ENCODE measurements at places on chromosomes 5 and 9.

DNA sequence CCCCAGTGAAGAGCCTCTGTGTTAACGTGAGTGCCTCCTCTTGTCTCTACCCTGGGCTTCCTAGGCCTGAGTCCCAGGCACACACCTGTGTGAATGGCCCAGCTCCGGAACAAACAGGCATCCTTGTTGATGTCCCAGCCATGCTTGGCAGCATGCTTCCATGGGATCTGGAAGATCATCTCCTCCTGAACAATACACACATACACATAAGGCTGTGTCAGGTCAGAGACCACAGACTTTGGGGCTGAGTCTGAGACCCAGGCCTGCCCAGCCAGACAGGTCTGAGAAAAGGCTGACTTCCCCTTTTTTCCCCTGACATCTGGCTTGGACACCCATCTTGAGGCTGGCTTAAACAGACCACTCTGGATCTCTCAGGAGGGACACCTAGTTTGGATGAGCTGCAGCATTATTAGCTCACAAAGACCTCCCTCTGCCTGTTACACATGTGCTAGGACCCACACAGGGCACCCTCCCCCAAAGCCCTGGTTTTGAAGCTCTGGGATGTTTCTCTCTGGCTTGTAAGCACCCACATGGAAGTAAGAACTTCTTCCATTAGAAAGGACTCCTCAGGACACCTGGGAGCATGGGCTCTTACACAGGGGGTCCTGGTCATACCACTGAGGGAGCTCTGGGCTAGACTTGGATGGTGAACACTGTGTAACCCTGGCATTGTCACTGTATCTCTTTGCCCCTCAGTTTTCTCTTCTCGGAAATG lies 2.6 kb downstream of the IRF1 start:
- no peak for DNase-seq

GRCh38 chr9:34746526-34746925 lies 36.6 kb upstream of the CCL21 start:
- DNase-seq: no peak

- DNase-seq: no peak
These were observed 118.6 kb downstream of the GABBR2 start for GRCh38 chr9:98590101-98590500.

DNA sequence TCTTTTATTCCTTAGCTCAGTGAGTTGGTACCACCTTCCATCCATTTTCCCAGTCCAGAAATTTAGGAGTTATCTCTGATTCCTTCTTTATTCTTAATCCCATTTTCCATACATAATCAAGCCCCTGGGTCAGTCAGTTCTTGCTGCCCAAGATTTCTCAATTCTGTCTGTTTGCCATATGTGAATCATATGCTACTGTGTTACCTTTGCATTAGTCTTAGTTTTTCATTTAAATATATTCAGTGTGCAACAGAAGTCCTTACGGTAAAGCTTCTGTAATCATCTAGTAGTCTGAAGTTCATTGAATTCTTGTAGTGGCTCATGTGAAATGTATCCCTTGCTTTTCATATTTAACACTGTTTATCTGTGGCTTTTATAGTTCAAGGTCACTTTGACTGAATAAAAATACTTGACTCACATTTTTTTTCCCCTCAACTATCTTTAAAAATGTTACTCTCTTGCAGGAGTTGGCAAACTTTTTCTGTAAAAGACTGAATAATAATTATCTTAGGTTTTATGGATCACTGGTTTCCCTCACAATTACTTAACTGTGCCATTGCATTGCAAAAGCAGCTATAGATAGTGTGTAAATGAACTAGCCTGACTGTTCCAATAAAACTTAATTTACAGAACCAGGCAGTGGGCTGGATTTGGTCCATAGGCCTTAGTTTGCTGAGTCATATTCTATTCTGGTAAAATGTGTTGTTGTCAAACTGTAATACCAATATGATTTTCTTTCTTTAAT lies 6.9 kb downstream of the KIAA1958 start:
- DNase-seq: no peak

- DNase-seq: no peak
These were observed 48.8 kb downstream of the ZNF366 start for GRCh38 chr5:72458407-72458806.
